ENCODE measurements at places on chromosomes 3 and 15. TPM values are rescaled to one million over a fixed set of nuclear protein-coding genes. Genes with fewer than 3 reads are reported as not detected.

RBP2 gene
- not detected for total RNA-seq

DNA sequence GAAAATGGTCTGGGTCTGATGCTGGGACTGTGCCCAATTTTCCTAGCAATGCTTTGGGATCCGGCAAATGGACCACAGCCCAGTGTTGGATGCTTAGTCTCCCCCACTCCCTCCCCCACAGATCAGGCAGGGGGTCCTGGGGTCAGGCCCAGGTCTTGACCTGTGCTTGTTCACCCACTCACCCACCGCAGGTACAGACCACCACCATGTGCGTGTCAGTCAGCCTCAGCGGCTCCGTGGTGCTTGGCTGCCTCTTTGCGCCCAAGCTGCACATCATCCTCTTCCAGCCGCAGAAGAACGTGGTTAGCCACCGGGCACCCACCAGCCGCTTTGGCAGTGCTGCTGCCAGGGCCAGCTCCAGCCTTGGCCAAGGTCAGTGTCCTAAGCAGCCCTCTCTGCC is 10.6 kb downstream of the GRM2 start:
- DNase-seq: no peak

CAMK2N2 gene
- not detected for total RNA-seq

DNA sequence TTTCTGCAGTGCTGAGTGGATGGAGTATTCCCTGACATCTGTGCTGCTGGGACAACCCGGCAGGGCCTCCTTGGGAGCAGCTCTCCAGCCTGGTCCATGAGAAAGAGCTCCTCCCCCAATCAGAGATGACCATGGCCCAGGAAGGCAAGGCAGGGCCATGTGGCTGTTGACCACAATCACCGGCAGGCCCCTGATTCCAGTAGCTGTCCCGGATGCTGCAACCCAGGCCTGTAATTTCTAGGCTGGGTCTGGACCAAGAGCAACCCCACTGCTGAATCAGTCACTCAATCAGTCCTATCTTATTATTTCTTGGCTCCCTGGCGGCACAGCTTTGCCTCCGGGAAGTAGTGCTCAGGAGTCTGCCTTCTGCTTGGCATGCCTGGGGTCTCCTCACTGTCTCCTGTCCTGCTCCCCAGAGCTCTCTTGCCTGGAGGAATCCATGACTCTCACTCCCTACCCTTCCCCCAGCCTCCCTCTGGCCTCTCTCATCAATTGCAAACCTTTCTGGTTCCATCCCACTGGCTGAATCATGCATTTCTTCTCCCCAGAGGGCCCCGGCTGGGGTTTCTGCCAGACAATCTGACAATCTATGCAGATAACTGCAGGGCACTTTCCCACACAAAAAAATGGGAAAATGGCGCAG is 32.6 kb upstream of the ITGA11 start:
- DNase-seq: no peak

TRH gene
- total RNA-seq: not detected

DNA sequence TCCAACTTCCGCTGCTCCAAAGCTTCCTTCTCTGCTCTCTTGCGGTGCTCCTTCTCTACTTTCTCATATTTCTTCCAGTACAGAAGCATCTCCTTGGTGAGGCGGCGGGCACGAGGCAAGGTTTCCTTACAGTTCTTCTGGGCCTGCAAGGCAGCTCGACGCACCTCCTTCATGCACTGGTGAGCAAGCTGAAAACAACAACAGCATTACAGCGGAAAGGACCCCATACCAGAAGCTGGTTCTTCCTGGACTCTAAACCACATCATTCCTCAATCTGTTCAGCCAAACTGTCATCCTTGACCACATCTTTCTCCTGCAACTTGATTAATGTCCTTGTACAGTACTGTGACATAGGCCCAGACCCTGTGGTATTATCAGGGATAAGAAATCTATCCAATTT is 36.4 kb downstream of the INO80 start:
- no peak for DNase-seq

DNA sequence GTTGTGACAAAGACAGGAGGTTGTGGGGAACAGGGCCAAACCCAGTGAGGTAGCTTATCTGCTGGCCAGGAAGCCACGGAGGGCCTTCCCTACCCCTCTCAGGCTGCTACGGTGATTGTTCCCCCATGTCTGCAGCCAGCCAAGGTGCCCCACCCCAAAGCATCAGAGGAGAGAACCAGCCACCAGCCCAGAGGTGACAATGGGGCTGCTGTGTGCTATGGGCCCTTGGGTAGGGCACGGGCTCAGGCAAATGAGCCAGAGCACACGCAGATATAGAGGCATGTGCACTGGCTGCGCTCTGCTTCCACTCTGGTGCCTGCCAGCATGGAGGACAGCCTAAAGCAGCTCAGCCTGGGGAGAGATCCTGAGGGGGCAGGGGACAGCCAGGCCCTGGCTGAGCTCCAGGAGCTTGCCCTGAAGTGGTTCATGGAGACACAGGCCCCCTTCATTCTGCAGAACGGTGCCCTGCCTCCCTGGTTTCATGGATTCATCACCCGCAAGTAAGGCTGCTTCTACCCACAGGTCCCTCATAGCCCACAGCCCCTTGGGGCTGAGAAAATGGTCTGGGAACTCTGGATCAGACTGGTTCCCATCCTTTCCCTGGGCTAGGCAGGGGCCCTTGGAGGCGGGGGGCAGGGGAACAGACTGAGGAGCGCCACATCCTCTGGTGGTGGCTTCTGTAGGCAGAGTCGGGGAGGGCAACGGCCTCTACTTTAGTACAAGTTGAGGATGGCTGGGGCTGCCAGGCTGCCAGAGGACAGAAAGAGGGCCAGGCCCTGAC is at the start of gene SH2D7:
TSS of gene SH2D7 (plus strand) at position 301 of the 781 bp plus-strand sequence. CDS start at position 325, 24 bp downstream.
- no peak for DNase-seq

FBLN2 gene
- 33.5 TPM for total RNA-seq

- DNase-seq: no peak
These were observed 41.1 kb upstream of the AP3B2 start for GRCh38 chr15:82750831-82751180.

- DNase-seq: no peak
These were observed 93.0 kb downstream of the HHLA2 start for GRCh38 chr3:108389372-108389771.

- no peak for DNase-seq
These were observed 974.6 kb downstream of the FHIT start for GRCh38 chr3:60276615-60277014.

DNA sequence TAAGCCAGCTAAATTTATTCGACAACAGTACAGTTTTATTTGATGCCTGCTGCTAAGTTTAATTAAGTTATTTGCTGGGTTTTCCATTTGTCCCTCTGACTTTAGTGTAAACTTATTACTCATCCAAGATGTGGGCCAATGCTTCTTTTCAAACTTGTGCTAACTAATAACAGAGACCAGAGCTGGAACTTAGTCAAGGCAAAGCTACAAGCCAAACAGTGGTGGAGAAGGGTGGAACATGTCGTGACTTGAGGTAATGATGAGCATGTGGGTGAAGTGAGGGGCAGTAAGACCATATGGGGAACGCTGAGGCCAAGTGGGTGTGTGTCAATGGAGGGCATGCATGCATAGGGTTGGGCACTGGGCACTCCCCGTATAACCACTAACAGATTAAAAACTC is 63.9 kb downstream of the NMD3 start:
- DNase-seq: peak; percentile 33

DNA sequence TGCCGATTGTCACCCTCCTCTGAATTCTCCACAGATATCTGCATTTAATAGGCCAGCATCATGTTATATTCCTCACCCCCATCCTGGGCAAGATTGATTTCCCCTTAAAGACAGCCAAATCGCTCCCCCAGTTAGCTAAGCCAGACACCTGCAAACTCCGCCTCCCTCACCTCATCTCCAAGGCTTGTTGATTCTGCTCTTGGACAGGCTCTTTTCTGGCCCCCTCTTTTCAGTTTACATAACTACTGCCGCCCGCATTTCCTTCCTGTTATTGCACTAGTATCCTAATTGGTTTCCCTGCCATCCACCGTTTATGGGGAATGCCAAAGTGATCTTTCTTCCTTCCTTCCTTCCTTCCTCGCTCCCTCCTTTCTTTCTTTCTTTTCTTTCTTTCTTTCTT is 214.7 kb upstream of the MRPL3 start:
- no peak for DNase-seq

- DNase-seq: peak; percentile 19
These were observed at the start of gene MED12L for GRCh38 chr3:151085227-151085888. Gene MED12L (plus strand): TSS chr3:151085664. CDS start chr3:151086927, 1,263 bp downstream.

DNA sequence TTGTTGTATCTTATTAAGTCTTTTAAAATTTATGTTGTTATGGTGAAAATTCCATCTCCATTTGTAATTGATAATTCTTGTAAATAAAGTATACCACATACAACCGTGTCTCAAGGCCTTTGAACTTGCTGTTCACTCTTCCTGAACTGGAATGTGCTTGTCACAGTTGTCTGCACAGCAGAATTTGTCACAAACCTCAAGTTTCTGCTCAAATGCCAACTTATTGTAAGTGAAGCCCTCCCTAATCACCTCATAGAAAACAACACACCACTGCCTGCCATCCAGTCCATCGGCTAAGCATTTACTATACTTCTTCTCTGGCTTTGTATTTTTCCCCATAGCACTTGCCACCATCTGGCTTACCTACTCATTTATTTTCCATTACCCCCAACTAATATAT is 192.3 kb downstream of the THRB start:
- no peak for DNase-seq

DNA sequence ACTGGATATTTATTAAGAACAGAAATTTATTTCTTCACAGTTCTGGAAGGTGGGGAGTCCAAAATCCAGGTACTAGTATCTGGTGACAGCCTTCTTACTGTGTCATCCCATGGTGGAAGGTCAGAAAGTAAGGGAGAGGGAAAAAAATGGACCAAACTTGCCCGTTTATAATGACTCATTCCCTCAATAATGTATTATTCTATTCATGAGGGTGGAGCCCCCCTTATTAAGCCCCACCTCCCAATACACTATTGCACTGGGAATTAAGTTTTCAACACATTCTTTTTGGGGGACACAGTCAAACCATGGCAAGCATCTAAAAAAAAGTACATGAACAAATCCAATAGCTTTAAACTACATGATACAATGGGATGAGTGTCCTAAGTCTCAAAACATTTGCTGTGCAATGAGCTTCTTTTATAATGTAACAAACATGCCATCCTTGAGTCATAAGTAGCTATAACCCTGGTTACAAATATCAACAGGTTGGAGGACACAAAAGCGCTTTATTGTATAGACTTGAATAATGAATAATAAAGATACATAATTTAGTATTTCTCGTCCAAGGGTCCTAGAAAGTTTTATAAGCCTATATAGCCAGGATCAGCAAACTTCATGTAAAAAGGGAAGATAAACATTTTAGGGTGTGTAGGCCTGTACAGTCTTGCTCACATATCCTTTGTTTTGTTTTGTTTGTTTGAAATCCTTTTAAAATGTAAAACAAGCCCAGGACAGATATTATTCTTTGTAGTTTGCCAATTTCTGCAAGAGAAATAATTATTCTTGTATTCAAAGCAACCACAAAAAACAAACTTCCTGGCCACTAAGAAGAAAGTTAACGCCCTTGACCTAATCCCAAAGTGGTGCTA is 160.6 kb upstream of the RAP2B start:
- no peak for DNase-seq

- no peak for DNase-seq
These were observed 81.9 kb upstream of the TOPAZ1 start for GRCh38 chr3:44159696-44160300.

- DNase-seq: no peak
These were observed 24.9 kb upstream of the SENP5 start for GRCh38 chr3:196842567-196843434.

- no peak for DNase-seq
These were observed 186.8 kb upstream of the CHRNA7 start for GRCh38 chr15:31843426-31844055.

ATRIP gene
- 4.8 TPM for total RNA-seq

DNA sequence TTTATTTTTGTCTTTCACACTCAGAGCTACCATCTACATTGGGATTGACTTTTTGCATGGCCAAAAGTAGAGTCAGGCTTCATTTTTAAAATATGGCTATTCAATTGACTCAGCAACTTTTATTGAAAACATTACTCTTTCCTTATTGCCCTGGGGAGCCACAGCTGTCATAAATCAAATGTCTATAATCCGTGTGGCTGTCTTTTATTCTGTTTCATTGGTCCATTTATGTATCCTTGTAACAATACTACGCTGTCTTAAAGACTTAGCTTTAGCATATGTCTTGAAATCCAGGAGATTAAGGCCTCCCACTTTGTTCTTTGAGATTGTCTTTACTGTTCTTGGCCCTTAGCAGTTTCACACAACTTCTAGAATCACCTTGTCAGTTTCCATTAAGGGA is 55.2 kb downstream of the CEMIP start:
- DNase-seq: no peak

BFSP2 gene
- not detected for total RNA-seq

ALDH1A3 gene
- 26.0 TPM for total RNA-seq

GNL3 gene
- total RNA-seq: 109 TPM

DNA sequence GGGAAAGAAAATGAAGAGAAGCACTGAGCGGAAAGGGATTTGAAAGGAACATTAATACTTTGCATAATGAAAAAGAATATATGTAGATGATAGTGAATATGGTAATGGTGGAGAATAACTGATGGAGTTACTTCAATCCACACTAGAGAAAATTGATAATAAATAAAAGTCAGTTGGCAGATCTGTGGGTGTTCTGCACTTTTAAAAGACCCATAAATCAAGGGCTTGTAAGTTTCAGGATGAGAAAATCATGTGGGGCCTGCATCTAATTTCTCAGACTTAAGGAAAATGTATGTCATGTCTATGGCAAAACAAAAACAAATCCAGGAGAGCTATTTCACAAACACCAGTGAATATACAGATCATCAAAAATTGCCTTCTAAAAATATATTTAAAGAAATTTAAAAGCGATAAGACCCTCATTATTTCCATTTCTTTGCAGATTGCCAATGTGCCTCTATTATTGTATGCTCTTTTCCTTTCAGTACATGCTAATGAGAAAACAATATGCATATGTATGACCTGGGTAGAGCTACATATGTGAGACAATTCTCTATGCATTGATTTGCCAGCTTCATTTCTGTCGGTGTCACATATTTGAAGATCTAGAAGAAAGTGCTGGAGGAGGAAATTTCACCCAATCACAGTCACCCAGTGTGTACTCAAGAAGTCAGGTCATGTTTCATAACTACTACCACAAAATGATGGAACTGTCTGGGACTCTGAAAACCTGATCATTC is 269.9 kb upstream of the PDZRN3 start:
- DNase-seq: peak; percentile 6

DNA sequence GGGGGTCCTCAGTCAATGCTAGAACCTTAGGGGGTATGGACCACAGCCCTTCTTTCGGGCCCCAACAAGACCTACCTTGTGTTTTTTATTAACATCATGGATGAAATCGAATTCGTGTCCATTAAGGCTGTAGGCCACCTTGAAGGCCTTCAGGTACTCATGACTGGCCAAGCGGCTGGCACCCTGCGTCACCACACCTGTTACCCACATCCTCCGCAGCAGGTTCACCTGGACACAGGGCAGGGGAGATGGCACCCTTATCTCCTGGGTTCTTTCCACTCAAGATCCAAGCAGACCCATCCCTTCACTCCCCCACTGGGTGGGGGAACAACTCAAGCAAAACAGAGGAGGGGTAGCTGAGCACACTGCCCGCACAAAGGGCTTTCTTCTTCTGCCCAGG is 6.6 kb downstream of the MFGE8 start:
- no peak for DNase-seq

ZMYND10 gene
- total RNA-seq: 0.89 TPM

GRCh38 chr15:66189291-66189690 is 64.3 kb downstream of the MEGF11 start:
- DNase-seq: no peak

MRPS22 gene
- total RNA-seq: 45.5 TPM

GPR62 gene
- total RNA-seq: 0.20 TPM

- DNase-seq: no peak
These were observed 50.4 kb upstream of the TRA2B start for GRCh38 chr3:185988080-185988815.

- DNase-seq: no peak
These were observed 7.9 kb upstream of the OR4F6 start for GRCh38 chr15:101795455-101795854.

INSYN1 gene
- total RNA-seq: 7.7 TPM

CPN2 gene
- 0.10 TPM for total RNA-seq

All from skin of body (tissue), 3 donors.